SW 1271 (cell line): ENCODE measurements at places on chromosomes 7 and 10.

GRCh38 chr10:7541137-7542087 is 125.4 kb downstream of the ITIH5 start:
- DNase-seq, result no peak

- no peak for DNase-seq
Observed at GRCh38 chr7:158812684-158813083, 16.6 kb downstream of the ESYT2 start.

DNA sequence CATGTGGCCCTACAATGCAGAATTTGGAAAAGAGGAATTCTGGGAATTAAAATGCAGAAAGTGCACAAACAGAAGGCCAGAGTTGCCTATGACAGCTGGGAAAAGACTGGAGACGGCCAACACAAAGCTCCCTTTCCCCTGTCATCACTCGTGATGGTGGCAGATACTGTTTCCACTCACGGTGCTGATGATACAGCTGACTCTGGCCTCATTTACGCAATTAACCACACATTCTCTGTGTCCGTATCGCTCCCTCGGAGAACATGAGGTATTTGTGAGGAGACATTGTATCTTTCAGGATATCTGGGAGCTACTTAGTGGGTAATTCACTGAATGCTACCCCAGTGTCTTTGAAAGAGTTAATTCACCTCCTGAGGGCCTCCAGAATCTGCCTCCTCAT is 172.8 kb downstream of the TAX1BP1 start:
- DNase-seq, result no peak

GRCh38 chr10:17673471-17674061 is 29.6 kb downstream of the STAM start:
- DNase-seq, result peak; percentile 27

DNA sequence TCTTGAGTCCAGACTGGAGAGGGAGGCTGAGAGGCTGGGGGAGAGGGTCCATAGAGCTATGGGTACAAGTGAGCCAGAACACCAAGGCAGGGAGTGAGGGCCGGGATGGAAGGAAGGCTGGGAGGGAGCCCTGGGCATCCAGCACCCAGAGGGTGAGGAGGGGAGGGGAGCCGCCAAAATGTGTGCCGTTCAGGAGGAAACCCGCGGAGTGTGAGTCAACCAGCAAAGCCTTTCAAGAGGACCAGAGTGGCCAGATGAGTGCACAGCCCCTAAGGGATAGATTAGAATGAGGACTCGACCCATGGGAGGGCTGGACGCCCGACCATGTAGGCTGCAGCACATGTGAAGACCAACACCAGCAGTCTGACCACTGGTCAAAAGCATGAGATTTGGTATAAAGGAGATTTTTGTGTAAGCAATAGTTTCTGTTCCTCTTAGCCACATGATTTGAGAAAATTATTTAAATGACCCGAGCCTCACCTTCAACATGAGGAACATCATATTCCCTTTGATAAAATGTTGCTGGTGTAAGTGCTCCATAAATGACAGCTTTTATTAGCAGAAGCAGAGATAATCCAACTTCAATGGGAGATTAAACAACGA is 179.7 kb upstream of the GRB10 start:
- DNase-seq, result no peak

- DNase-seq, result no peak
Observed at GRCh38 chr10:71462062-71462935, 65.6 kb downstream of the CDH23 start.

DNA sequence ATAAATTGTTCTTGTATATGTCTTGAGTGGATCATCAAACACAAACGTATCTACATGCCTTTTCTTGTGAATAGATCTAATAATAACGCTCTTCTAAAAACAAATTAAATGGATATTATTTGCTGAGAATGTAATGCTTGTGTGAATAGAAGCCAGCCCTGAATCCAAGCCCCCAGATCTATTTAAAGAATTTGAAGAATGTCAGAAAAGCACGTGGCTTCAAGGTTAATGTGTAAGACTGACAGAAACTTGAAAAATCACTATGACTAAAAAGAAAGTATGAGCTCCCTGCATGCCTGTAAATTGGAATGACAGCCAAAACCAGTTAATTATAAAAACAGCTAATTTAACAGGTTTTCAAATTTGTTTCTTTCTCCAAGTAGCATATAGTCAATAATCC is 43.2 kb upstream of the ATRNL1 start:
- no peak for DNase-seq

- no peak for DNase-seq
Observed at GRCh38 chr7:137669706-137670105, 177.1 kb downstream of the DGKI start.

- DNase-seq, result no peak
Observed at GRCh38 chr10:30701451-30702173, 72.1 kb upstream of the LYZL2 start.

GRCh38 chr7:39392151-39392550 is 174.1 kb upstream of the YAE1 start:
- DNase-seq, result no peak

- DNase-seq, result no peak
Observed at GRCh38 chr10:79112881-79113431, 44.2 kb downstream of the ZMIZ1 start.
